ENCODE measurements at places on chromosomes 12 and 14.

GRCh38 chr14:24377126-24377525 lies 9.1 kb downstream of the NFATC4 start:
- no peak for DNase-seq

DNA sequence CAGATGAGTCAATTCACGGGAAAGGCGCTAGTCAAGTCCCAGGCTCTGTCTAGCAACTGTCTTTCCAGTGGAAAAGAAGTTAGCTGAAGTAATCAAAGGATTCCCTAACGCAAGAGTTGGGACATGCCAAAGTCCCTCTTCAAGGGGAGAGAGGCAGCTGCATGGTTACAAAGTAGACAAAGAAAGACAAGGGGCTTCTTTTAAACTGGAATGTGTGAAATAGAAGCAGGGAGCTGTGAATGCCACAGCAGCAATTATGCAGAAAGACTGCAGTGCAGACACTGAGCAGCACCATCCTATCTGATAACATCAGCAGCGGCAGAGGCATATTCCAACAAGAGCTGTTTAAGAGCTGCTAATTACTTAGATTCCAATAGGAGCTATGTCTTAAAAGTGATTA lies 12.5 kb upstream of the CIPC start:
- no peak for DNase-seq

DNA sequence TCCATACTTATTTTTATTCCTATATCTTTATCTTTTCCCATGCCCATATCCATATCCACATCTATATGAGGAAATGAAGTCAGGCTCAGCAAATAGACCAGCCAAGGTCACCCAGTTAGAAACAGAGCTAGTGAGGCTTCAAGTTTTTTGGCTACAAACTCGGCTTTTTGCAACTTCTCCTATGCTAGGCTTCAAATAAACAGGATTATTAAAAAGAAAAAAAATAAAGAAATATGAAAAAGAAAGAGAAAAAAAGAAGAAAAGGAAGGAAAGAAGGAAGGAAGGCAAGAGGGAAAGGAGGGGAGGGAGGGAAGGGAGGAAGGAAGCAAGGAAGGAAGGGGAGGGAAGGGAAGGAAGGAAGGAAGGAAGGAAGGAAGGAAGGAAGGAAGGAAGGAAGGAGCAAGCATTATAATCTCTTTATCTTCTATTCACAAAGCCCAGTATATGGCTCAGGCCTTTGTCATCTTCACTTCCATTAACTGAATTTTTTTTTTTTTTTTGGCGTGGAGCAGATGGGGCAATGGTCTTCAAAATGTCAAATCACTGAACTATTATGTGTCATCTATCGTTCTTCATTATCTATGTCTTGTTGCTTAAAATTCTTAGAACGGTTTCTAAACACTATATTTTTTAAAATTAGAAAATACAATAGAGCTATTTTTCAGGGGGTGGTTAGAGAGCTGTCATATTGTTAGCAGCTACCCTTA lies 418.2 kb downstream of the VRK1 start:
- no peak for DNase-seq

GRCh38 chr14:79021766-79022165 lies 851.6 kb downstream of the NRXN3 start:
- DNase-seq, result no peak

- DNase-seq, result no peak
Measured at GRCh38 chr12:87943023-87943422, 86.2 kb downstream of the C12orf50 start.

- no peak for DNase-seq
Measured at GRCh38 chr14:76267322-76268046, 108.5 kb upstream of the ESRRB start.

DNA sequence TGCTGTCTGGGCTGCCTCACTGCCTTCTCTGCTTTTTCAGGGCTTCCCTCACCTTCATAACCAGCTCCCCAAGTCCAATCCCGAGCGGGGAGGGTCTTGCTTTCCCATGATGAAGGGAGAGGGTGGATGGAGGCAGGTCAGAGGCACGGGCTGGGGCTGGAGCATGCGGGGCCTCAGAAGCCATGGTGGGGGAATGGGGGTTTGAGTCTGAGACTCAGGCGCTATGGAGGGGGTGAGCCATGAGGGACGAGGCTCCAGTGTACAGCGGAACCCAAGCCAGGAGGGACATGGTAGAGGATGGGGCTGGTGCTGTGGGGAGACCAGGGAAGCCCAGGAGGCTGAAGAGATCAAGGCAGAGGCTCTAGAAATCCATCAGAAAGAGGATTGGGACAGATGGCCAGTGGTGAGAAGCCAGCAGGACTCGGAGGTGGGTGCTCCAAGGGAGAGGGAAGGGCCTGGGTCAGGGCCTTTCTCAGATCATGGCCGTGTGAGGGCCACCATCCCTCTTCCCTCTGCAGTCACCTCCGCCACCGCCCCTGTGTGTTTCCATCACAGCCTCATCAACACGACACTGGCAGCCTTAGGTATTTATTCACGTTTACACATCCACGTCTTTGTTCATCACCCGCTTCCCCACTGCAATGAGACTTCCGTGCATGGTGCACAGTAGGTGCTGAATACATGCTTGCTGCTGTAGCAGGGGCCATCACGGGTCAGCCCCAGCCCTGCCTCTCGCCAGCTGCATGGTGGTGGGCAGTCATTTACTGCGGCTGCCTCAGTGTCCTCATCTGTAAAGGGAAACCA lies 144.7 kb downstream of the ADGRD1 start:
- DNase-seq, result no peak

Measured in Karpas-422 (cell line).